ENCODE measurements at places on chromosomes 12 and 14.

DNA sequence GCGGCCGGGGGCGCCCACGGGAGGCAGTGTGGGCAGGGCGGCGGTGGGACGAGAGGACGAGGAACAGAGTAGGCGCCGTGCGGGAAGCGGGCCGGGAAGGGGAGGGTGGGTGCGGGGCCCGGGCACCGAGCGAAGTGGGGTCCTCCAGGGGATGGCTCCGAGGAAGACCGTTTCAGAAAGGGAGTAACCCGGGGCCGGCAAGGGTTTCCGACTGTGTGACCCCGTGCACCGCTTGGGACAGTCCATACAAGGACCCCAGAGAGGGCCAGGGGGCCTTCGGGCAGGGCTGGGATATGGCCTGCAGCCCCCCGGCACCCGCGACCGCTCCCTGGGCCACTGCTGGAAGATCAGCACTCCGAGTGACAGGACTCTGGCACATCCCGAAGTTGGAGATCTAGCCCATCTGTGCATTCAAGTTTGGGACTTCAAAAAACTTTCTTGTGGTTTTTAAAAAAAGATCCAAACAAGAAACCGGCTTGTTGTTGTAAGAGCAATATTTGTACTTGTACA is 448 bp downstream of the TSPAN9 start:
- peak; percentile 81 for DNase-seq

- peak; percentile 90 for DNase-seq
Measured at GRCh38 chr12:39723831-39724230, 104.2 kb upstream of the ABCD2 start.

DNA sequence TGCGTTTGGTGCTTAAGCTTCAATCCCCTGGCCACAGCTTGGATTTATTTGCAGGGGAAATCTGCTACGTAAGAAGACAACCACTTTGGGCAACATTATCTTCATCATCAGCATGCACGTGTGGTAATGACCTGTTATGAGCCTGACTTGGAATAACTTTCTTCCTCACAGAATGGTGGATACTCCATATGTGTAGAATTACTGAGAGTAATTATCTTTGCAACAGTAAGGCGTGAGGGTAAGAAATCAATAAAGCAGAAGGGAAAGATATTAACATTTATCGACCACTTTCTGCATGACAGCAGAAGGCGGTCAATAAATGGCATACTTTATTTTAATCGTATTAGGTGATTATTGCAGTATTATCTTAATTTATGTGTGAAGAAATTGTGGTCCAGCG is 152.7 kb downstream of the RGS6 start:
- no peak for DNase-seq

- DNase-seq, result no peak
Measured at GRCh38 chr12:97131220-97131981, 224.3 kb downstream of the NEDD1 start.

DNA sequence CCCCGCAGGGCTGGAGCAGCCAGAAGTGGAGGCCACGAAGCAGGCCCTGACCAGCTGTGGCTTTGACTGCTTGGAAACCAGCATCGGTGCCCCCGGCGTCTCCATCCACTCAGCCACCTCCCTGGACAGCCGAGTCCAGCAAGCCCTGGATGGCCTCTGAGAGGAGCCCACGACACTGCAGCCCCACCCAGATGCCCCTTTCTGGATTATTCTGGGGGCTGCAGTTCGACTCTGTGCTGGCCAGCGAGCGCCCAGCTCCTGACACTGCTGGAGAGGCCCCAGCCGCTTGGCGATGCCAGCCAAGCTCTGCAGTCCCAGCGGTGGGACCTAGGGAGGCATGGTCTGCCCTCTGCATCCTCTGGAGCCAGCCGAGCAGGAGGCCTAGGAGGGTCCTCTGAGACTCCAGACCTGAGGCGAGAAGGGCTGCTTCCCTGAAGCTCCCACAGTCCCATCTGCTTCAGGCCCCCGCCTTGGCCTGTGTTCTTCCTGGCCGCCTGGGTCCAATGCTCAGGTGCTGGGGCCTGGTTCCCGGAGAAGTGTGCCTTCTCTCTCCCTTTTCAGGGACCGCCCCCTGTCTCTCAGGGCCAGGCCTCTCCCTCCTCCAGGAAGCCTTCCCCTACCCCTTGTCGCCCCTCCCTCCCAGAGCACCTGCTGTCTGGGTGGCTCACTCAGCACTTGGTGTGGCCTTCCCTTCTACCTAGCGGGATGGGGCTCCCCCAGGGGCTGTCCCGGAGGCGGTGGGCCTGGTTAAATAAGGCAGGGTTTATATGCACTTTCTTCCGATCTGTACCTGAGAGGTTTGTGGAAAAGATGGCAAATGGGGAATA is 23.0 kb downstream of the MVK start:
- peak; percentile 77 for DNase-seq

GRCh38 chr12:14694970-14695369 is 1.4 kb downstream of the GUCY2C start:
- no peak for DNase-seq

GRCh38 chr14:52954346-52955214 is 3.7 kb upstream of the FERMT2 start:
- no peak for DNase-seq

DNA sequence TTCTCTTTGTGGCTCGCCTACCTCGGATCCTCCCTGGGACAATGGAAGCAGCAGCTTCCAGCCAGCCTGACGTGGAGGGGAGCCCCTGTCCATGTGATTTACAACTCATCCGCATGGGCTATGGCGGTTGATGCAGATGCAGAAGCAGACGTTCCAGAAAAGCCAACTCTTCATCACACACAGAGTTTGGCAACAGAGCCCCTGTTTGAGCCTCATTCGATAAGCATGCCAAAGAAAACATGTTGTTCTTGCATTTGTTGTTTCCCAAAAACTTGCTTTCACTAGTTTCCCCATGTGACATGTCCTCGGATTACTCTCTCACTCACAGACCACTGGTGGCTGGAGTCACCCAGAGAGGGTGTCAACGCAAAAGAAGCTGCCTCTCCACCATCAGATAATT is 16.4 kb upstream of the TC2N start:
- no peak for DNase-seq

DNA sequence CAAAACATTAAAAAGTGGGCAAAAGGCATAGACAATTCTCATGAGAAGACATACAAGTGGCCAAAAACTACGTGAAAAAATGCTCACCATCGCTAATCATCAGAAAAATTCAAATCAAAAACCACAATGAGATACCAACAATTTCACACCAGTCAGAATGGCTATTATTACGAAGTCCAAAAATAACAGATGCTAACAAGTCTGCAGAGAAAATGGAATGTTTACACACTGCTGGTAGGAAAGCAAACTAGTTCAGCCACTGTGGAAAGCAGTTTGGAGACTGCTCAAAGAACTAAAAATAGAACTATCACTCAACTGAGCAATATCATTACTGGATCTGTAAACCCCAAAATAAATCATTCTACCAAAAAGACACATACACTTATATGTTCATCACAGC is 76.2 kb downstream of the PRKD1 start:
- no peak for DNase-seq

GRCh38 chr12:129005416-129005815 is 152.1 kb downstream of the GLT1D1 start:
- DNase-seq, result no peak

- no peak for DNase-seq
Measured at GRCh38 chr12:107394693-107395092, 290.9 kb upstream of the PWP1 start.

- no peak for DNase-seq
Measured at GRCh38 chr12:131941116-131941986, 8.4 kb upstream of the EP400 start.

DNA sequence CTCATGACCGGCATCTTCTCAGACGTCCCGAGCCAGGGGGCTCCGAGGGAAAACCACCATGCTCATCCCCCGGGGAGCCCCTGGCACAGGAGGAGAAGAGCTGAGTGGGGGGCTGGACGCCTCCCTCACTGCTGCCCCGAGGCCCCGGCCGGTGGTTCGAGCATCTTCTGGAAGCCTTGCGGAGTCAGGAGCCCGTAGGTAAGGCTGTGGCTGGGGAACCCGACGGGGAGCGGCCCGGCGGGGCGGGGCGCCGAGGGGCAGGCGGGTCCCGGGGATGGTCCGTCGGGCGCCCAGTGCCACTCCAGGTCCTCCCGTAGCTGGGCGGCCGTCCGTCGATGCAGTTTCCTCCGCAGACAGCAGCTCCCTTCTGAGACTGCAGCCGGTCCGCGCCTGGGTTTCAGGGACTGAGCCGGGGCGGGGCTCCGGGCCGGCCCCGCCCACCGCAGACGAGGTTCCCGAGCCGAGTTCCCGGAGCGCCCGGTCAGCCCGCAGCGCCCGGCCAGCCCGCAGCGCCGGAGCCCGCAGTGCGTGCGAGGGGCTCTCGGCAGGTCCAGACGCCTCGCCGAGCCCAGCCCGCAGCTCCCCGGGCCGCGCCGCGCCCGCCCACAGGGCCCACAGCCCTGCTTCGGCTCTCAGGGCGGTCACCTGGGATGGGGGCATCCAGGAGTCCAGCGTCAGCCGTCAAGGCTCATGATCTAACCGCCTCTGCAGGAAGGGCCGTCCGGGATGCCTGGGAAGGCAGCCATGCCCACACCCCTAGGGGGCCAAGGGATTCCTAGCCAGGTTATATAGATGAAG is at the start of gene PGF:
Gene PGF (minus strand): TSS at position 369 of the 798 bp plus-strand sequence. CDS start 355 bp downstream, at position 14.
- DNase-seq, result peak; percentile 72

DNA sequence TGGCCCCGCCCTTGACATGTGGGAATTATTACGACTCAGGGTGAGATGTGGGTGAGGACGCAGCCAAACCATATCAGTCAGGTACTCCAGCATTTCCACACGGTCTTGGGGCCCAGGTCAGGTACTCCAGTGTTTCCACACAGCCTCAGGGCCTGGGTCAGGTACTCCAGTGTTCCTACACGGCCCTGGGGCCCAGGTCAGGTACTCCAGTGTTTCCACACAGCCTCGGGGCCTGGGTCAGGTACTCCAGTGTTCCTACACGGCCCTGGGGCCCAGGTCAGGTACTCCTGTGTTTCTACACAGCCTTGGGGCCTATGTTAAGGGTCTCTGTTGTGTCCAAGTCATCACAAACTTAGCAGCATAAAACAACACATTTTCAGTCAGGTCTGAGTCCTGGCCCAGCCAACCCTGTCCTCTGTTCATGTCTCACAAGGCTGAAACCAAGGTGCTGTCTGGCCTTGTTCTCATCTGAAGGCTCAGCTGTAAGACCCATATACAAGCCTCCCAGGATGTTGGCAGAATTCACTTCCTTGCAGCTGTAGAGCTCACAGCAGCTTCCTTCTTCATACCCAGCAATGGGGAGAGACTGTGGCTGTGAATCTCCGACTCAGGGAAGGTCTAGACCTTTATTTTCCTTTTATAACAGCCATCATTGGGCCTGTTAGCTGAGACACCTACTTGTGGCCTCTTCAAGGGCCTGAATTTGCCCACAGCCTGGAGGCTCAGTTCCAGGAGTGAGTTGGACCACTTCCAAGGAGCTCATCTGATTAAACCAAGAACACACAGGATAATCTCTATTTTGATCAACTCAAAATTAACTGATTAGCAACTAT is 107.6 kb upstream of the SFSWAP start:
- no peak for DNase-seq

- peak; percentile 16 for DNase-seq
Measured at GRCh38 chr14:81684696-81685095, 151.0 kb upstream of the SEL1L start.

GRCh38 chr12:18868717-18869116 is 130.8 kb downstream of the CAPZA3 start:
- DNase-seq, result no peak

DNA sequence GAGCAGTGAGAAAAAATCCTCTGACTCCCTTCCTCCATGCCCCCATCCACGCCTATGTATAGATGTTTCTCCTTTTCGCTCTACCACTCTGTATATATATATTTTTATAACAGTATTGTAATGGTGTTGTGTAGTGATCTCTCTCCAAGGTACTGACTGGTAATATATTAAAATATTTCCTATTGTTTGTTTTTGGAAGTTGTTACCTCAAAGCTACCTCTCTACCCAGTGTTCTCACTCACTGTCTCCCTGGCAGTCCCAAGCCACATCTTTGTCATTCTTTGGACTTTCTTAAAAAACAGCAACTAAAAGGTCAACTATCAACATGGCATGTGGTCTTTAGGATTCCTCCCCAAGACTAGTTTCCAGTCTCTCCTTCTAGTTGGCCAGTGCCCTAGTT is 15.7 kb upstream of the RMST start:
- DNase-seq, result no peak

GRCh38 chr14:99192028-99192621 is 79.9 kb downstream of the BCL11B start:
- peak; percentile 18 for DNase-seq

DNA sequence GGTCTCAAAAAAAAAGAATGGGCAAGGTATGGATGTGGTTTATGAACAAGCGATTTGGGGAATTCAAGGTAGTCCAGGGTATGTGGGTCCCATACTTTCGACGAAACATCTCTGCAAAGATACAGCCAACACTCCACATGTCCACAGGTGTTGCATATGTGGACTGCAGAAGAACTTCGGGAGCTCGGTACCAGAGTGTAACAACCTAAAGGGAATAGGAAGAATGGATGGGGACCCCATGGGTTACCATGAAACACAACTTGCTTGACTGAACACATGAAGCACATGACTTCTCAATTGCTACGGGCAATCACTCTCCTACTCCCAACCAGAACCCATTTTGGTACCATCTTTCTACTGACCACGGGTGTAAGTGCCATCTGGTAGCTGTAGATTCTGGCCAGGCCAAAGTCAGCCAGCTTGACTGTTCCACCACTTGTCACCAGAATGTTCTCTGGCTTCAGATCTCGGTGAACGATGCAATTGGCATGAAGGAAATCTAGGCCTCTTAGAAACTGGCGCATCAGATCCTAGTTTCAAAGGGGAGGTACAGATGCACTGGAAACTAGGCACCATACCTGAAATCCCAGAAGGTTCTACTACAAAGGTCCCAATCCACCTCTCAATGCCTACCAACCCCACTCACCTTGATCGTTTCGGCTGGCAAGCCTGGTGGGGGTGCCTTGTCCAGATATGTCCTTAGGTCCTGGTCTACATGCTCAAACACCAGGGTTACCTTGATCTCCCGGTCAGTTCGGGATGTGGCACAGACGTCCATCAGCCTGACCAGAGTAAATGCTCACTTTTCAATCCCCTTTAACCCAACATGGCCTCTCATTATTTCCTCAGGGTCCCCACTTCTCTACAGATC is 1.3 kb downstream of the CDK4 start:
- no peak for DNase-seq

DNA sequence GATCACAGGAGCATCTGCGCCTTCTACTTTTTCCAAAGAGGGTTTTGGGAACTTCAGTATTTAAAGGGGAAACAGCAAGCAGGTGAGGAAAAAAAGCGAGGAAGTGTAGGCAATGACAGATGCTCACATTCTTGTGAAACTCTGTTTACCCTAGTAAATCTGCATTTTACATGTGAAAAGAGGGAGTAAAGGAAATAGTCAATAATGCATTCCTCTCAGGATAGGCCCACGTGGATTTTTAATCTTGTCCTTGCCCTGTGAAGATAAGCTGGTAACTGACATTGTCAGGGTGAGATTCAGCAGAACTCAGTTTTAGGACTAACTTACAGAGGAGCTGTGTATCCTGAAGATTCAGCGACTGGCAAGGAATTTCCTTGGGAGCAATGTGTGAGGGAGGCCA is 1119.2 kb upstream of the TMEM132C start:
- no peak for DNase-seq

GRCh38 chr12:107025671-107026070 is 38.7 kb upstream of the MTERF2 start:
- peak; percentile 44 for DNase-seq

Measured in DMS53 (cell line).